ENCODE measurements at places on chromosomes 2 and 18.

GRCh38 chr2:149161481-149162225 lies 123.2 kb downstream of the LYPD6B start:
- no peak for DNase-seq

DNA sequence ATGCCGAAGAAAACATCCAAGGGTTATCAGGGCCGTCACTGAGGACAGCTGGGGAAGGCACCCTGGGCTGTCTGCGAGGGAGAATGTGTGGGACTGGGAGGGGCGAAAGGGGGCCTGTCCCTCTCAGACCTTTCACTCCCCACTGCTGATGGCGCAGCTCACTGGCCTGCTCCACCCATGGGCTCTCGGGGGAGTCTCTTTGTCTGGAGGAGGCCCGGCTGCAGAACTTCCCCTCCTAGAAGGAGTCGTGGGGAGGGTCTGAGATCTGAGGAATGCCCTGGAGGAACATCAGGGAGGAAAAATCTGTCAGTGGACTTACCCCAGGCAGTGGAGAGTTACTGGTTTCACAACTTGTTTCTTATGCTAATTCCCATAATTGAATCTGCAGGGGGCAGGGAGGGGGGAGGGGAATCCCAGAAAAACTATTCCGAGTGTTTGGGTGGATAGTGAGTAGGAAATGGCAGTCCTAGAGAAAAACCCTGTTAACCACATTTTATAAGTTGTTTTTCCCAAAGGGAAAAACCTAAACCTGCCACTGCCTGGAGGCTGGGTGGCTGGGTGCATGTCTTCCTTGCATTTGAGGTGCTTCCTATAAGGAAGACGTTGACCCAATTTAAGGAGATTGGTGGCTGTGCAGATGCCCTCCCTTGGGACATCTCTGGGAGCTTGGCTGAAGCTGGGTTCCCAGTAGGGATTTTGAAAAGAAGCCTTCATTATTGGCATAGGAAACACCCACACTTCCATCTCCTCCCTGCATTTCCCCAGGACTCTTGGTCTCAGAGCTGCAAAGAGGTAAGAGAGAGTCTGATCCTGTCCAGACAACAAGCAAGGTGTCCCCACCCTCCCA lies 11.7 kb upstream of the SEMA4C start:
- no peak for DNase-seq

GRCh38 chr2:99662761-99663341 lies 173.0 kb upstream of the REV1 start:
- DNase-seq, result peak; percentile 9

DNA sequence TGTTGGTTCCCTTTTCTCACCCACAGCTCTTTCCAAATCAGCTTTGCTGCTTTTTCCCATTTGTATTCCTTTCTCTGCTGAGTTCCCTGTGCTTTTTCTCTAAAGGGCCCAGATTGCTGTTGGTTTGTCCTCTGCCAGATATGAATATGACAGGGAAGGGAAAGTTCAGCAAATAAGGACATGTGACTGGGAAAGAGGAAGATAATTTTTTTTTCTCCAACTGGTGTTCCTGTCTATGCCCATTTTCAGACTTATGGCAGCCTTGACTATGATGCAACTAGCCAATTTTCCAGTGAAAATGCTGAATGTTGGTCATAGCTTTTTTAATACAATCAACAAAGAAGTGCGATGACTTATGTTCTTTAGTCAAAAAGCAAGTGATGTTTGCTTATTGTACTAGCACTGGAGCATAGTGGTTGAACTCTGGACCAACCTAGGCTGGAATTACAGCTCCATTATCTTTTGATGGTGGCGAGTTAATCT lies 7.7 kb downstream of the MDH1 start:
- no peak for DNase-seq

GRCh38 chr18:75121266-75121665 lies 87.7 kb downstream of the PTGR3 start:
- DNase-seq, result no peak

DNA sequence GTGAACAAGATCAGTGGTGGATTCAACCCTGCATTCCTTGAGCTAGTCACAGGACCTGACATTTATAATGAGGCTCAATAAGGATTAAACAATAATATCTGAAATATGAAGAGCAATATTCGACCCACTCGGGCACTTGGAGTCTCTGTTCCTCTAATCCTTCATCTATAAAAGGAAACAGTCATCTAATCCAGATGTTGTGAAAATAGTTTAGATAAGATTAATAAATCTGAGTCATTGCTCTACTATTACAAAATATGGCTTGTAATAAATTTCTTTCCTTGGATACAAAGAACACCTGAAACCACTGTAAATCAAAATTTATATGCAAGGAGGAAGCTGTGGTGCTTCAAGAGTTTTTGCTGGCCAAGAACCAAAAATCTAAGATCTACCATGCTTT lies 846.9 kb upstream of the ACVR2A start:
- no peak for DNase-seq

- no peak for DNase-seq
These were observed 68.0 kb downstream of the KLHL29 start for GRCh38 chr2:23452853-23453420.

DNA sequence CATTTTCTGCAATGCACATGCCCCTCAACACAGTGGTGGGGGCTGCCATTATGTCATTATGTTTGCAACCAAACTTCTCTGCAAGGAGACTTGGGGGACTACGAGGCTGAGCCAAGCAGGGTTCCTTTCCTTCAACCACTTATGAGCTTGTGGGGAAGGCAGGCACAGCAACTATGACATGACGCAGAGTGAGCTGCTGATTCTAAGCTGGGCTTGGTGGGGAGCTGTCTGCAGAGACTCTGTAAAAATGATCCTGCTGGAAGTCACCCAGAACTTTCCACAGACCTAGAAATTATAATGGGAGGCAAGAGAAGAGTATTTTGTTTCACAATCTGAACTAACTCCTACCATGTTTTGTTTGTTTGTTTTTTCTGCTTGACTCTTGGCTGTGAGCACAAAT lies 55.6 kb downstream of the INPP5D start:
- no peak for DNase-seq

DNA sequence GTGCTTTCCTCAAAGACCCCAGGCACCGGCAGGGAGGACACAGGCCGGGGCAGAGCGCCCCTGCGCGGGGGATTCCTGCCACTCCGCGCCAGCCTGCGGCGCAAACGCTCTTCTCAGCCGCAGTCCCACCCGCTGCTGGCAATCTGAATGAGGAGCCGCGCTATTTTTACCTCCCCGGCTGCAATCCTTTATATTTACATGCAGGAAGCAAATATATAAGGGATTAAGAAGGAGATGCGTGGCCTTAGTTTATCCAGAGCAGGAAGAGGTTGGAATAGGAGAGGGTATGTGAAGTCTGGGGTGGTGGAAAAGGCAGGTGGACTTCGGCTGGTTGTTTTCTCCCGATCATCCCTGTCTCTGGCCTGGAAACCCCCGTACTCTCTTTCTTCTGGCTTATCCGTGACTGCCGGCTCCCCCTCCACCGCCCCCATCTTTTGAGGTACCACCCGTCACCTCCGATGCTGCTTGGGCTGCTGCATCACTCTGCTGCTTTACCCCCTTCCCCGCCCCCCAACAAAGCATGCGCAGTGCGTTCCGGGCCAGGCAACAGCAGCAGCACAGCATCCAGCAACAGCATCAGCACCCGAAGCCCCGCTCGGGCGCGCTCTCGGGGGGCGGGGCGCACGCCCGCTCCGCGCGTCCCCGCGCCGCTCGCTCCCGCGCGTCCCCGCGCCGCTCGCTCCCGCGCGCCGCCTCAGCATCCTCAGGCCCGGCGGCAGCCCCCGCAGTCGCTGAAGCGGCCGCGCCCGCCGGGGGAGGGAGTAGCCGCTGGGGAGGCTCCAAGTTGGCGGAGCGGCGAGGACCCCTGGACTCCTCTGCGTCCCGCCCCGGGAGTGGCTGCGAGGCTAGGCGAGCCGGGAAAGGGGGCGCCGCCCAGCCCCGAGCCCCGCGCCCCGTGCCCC lies at the start of gene ADAM23:
TSS of gene ADAM23 (plus strand) at position 700 of the 902 bp plus-strand sequence. CDS start 335 bp downstream, outside the sequence.
- DNase-seq, result peak; percentile 86

DNA sequence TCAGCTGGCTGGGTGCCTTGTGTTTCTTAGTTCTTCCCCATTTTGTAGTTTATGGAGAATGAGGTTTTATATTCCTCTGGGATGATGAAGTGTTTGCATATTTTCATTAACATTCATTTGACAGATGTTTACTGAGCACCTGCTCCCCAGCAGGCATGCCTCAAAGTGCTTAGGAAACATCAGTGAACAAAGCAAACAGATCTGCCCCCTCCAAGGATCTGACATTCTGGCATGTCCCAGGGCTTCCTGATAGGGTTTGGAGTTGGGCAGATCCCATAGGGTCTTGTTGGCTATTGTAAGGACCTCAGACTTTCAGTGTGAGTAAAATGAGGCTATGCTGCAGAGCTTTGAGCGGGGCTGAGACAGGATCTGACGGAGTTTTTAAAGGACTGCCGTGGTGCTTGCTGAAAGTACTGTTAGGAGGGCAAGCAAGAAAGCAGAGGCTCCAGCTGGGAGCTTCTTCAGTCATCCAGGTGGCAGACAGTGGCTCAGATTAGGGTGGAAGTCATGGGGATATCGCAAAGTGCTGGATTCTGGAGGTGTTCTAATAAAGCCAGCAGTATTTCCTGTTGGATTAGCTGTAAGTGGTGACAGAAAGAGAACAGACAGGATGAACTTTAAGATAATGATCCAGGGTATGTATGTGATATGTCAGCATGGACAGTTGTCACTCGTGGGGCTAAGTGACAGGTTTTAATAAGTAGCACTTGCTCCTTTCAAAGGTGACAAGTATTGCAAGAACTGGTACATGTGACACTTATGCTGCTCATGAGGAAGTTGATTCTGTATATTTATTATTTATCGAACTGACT lies 11.3 kb upstream of the IAH1 start:
- no peak for DNase-seq

- no peak for DNase-seq
These were observed 84.8 kb downstream of the RTN4 start for GRCh38 chr2:54965425-54965824.

GRCh38 chr2:328761-329160 lies 40.9 kb upstream of the ALKAL2 start:
- no peak for DNase-seq

DNA sequence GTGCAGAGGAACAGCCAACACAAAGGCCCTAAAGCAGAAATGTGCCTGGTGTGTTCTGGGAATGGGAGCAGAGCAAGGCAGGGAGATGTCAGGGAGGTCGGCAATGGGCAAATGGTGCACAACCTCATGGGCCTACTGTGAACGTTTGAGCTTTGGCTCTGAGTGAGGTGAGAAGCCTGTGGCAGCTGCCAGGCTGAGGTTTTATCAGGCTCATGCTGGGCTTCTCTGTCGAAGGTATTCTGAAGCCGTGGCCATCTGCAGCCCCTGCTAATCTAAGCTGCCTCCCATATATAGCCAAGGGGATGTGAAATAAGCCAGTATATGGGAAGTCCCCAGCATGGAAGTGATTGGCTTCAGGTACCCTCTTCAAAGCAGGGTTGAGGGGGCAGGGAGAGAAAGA lies 193.3 kb downstream of the SLC4A3 start:
- DNase-seq, result no peak

DNA sequence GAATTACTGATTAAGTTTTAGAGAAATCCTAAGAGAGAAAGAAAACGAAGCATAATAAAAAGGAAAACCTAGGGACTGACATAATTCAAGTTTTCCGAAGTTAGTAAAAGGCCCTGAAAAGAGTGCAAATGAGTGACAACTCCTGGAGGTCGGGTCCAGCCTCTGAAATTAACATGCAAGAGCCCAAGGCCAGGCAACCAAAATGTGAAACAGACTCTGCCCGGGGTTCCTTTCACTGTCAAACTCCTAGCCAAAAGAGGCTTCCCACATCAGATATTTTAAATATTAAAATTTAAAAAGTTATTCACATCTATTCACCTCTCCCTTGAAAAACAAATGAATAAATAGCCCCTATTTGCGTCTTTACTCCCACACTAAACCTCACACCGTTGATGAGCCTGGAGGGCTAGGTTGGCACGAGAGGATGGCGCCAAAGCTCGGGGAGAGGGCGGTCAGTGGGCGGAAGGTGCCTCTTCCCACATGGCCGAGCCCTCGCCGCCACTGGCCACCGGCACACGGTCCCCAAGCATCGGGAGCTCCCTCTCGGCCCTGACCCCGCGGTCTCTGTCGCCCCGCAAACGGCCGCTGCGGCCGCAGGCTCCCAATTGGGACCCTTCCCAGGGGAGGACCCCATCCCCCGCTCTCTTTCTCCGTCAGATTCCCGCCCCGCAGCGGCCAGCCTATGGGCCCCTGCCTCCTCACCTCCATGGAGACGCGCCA lies 630 bp downstream of the PPM1G start:
- no peak for DNase-seq

GRCh38 chr2:163692611-163693482 lies 43.0 kb downstream of the FIGN start:
- no peak for DNase-seq

DNA sequence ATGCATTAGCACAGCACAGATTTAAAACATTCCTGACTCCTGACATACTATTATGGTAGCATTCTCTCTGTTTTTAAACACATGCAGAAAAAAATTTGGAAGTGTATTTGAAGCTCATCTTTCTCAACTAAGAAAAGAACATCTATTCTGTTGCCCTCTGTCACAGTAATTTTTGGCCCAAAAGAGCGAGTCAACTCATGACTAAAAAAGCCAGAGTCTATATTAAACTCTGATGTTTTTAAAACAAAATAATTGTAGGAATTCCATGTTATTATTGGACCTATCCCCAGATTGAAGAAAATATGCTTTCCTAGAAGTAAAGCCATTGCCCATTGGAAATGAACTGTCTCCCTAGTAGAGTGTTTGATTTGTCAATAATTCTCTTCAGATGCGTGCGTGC lies 96.7 kb downstream of the CRIM1 start:
- DNase-seq, result no peak

GRCh38 chr2:47205576-47206141 lies 50.6 kb upstream of the STPG4 start:
- DNase-seq, result peak; percentile 79

DNA sequence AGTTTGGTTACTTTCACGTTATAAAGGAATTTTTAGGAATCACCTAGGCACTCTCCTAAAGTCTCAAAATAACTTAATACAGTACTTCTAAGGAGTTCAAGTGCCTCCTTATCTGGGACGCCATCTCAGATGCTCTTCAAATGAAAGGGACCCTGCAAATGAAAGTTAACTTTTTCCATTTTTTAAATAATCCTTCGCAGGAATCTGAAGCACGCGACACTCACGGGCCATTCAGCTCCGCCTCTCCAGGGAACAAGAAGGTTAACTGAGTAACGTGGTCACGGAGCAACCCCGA lies 537 bp upstream of the ZC3H15 start:
- no peak for DNase-seq

- no peak for DNase-seq
These were observed 61.4 kb downstream of the RPL31 start for GRCh38 chr2:101063352-101064124.

GRCh38 chr2:224999754-225000153 lies 42.5 kb downstream of the DOCK10 start:
- no peak for DNase-seq

- DNase-seq, result no peak
These were observed 8.8 kb upstream of the ATOH8 start for GRCh38 chr2:85744741-85745601.

DNA sequence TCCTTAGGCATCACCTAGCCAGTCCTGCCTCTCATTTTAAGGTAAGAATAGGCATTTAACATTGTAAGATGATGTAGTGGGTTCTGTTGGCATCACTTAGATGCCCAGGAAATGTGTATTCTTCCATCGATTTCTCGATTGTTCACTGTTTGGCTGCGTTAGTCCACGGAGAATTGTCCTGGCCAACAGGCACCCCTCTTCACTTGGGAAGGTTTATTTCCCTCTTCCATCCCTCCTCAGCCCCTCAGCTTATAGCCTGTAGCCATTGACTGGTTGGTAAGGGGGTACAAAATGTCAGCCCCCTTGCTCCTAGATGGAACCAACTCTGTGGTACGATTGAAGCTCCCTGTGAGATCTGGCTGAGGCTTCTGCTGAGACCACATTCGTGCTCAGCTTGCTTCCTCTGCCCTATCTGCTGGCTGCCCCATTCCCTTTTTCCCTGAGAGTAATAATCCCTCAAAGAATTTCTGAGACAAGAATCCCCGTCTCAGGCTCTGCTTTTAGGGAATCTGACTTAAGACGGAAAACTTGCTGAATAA lies 43.4 kb downstream of the PLEKHA3 start:
- DNase-seq, result no peak

Data from NCI-H2227 treated with DMSO at 0.1 percent for 48 hours (cell line).